ENCODE measurements at places on chromosomes 1 and 21.

DNA sequence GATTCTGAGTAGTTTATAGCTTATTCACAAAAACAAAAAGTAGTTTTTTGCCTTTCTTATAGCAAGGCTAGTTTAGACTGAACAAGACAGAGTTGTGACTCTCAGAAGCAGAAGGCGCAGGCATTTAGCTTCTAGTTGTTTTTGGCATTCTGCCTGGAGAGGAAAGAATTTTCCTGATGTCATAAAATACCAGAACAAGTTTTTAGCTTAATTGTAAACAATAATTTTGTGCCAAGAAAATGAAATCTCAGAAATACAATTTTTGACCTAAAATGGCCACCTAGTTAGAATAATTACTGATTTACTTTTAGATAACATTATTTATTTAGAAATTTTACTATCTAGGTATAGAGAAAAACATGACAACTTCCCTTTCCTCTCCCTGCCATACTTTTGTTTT lies 1.0 kb downstream of the DNAJB4 start:
- DNase-seq, result peak; percentile 30

GRCh38 chr1:55420929-55421716 lies 206.0 kb upstream of the USP24 start:
- no peak for DNase-seq

- DNase-seq, result no peak
Measured at GRCh38 chr1:167443757-167444156, 74.6 kb downstream of the CD247 start.

DNA sequence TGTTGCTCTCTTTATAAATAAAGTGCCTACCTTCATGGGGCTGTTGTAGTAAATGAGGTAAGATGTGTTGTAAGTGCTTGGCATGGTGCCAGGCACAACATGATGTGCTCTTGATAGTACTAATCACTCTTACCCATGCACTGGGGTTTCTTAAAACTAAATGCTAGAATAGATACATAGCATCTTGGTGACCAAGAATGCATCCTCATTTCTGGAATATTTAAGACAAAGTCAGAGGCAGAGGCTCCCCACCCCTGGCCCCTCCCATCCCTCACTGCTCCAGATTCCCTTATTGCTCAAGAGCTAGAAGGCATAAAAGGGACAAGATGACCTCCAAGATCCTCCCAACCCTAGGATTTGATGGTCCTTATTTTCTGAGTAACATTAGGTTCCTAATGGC lies 61.3 kb downstream of the GLUL start:
- DNase-seq, result no peak

DNA sequence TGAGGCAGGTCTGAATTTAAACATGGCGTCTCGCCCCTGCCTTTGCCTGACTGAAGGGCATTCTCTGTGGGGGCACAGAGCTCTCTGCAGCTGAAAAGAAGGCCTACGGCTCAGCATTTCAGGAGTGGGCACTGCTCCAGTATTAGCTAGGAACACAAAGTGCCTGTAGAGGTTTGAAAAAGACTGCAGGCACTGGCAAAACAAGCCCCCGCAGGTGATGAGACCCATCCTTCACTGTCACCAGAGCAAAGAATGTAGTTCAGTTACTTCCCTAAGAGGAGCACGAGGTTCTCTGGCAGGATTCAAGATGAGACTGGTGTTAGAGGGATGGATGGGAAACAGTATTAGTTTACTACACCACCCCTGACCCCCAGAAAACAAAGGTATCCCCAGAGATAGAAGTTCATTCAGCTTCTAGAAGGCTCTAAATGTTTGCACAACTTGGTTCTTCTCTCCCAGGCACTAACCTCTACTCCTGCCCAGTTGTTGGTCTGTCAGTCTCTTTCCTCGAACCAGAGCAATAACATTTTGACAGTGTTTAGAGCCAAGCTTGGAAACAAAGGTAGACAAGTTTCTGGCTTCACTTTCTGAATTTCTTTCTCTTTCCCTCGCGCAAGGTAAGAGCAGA lies 101.9 kb upstream of the KCNE2 start:
- no peak for DNase-seq

DNA sequence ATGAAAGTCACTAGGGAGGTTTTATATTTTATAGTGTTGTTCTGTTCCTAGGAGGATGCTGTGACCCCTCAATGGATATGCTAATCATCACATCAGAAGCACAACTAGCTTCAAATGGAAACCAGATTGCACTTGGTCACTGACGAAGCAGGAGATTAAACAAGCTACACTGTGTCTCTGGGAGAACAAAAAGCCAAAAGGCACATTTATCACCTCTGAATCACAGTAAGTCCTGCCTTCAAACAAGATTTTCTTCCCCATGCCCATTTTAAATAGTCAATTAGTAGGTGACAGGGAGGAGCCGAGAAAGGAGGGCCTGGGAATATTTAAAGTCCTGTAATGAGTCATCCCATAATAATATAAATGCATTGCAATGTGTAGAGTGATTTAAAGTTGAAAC lies 38.1 kb downstream of the RGS2 start:
- no peak for DNase-seq

DNA sequence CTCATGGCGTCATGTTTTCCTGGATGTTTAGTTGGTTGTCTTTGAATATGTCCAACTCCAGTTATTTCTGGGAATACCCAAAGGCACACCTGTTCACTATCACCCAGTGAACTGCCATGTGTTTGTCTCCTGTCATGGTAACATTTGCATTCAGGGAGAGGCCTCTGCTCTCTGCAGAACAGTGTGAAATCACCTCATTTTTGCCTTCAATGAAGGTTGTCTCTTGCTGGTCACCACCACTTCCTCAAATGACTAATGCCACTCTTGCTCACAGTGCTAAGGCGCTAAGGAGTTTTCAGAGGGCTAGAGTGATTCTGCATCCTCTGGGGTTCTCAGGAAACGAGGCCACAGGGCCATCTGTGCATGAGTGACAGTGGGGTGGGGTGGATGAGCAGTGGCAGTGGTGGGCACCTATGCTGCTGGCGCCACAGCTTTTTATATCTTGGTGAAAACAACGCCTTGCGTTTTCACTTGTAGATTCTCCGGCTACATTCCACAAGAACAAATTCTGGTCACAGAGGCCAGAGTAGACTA lies 60.0 kb upstream of the ATP5PO start:
- no peak for DNase-seq

- no peak for DNase-seq
Measured at GRCh38 chr1:231597971-231598370, 28.6 kb upstream of the DISC1 start.

DNA sequence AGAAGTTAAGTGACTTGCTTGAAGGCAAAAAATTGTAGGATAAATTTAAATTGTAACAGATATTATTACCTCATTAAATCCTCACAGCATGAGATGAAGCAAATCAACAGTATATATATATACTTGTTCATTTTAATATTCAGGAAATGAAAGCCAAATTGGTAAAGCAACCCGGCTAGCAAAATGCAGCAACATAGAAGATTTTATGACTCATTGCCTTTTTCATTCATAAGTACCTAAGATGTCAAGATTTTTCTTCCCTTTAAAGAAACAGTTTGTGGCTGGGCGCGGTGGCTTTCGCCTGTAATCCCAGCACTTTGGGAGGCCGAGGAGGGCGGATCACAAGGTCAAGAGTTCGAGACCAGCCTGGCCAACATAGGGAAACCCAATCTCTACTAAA lies 190.5 kb upstream of the NRIP1 start:
- no peak for DNase-seq

DNA sequence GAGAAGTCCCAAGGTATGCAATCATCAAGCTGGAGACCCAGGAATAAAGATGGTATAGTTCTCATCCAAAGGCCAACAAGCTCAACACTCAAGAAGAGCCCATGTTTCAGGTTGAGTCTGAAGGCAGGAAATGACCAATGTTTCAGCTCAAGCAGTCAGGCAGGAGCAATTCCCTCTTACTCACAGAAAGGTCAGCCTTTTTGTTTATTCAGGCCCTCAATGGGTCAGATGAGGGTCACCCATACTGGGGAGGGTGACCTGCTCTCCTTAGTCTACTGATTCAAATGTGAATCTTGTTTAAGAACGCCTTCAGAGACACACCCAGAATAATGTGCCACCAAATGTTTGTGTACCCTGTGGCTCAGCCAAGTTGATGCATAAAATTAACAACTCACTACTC lies 262.4 kb downstream of the USP25 start:
- DNase-seq, result no peak

GRCh38 chr1:43438953-43439581 lies 14.7 kb downstream of the HYI start:
- no peak for DNase-seq

- DNase-seq, result no peak
Measured at GRCh38 chr21:31133243-31133830, 95.1 kb upstream of the KRTAP19-8 start.

DNA sequence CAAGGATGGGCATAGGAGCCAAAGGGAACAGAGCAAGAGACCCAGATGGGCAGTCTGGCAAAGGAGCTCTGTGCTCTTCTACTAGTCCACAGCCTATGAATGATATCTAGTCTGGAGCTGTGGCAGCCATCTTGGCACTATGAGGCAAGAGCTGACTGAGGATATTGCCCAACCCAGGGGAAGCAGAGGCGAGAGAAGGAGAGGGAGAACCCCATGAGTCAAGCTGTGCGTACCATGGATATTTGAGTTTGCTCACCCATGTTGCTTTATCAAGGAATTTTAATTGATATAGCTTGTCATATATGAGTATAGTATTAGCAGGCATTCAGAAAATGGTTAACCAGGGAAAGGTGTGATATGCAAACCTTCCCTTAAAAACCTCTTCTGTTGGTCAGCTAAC lies 420.9 kb downstream of the PRDM2 start:
- DNase-seq, result no peak

DNA sequence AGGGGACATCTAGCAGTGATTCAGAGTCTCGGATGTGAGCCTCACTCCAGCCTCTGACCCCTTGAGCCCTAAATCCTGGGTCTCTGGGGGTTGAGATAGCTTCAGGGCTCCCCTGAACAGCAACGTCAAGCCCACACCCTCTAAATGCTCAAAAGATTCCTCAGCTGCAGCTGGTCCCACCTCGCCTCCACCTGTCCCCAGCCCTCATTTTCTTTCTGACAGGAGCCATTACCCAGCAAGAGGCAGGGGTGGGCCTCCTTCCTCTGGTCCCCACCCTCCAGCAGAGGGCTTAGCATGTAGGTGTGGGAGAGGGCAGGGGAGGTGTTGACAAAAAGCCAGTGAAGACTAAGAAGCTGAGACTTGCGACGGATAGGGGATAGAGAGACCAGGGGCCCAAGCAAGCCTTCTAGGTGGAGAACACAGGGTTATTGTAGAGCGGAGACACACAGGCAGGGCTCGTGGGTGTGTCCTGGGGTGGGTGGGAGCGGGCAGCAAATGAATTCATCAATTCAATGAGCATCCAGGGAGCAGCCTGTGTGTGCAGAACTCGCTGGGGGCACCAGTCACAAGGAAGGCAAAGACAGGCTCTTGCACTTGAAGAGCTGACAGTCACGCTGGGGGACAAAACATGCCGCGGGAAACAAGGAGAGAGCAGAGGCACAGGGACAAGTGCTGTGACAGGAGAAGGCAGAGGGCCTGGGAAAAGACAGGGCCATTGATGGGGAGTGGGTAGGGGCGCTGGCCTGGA lies 48.9 kb upstream of the GOLT1A start:
- no peak for DNase-seq

GRCh38 chr1:237098541-237098940 lies 56.6 kb downstream of the RYR2 start:
- DNase-seq, result no peak

DNA sequence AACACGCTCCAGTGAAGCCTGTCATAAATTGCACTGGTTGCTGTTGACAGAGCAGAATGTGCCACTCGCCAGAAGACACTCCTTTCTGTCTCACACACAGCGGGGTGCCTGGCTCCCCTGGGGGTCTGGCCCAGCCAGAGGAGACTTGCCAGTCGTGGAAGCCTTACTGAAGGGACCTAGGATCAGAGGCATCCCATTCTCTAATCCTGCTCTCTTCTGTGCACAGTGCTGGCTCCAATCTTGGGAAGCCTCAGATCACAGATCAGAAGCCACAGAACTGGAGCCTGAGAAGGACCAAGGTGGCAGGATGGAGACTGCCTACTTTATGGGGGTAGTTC lies 1.4 kb downstream of the SLC9A1 start:
- DNase-seq, result no peak

GRCh38 chr21:42091899-42092508 lies 20.9 kb downstream of the UMODL1 start:
- no peak for DNase-seq

GRCh38 chr1:233334092-233334491 lies 6.6 kb downstream of the MAP3K21 start:
- no peak for DNase-seq

- peak; percentile 92 for DNase-seq
Measured at GRCh38 chr1:184664042-184664660, 90.5 kb downstream of the EDEM3 start.

DNA sequence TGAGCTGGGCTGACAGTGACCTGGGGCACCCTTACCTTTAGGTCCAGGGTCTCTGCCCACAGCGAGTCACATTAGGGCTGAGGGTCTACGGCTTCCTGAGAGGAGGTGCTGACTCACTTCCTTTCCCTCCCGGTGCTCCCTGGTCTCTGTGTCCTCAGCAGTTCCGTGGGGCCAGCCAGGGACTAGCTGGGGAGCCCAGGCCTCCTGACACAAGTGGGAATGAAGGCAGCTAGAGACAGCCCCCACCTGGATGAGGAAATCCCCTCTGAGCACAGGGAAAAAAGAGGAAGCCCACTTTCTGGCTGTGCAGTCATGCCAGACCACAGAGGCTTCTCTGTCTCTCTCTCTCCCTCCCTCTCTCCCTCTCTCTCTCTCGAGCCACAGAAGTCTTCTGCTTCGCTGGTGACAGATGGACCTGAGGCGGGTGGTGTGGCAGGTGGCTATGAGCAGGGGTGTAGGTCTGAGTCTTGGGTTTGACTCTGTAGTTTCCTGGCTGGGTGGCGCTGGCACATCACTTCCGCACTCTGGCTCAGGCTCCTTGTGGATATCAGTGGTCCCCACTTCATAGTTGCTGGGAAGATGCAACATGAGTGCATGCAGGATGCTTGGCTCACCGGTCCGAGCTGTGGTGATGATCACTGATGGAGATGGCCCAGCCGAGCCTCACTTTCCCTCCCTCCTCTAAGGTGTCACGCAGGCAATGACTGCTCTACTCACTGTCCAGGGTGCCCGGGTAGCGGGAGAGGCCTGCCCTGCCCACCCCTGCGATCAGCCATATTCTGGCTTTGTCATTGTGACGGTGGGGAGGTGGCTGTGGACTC lies 3.5 kb downstream of the SLC66A1 start:
- DNase-seq, result no peak

DNA sequence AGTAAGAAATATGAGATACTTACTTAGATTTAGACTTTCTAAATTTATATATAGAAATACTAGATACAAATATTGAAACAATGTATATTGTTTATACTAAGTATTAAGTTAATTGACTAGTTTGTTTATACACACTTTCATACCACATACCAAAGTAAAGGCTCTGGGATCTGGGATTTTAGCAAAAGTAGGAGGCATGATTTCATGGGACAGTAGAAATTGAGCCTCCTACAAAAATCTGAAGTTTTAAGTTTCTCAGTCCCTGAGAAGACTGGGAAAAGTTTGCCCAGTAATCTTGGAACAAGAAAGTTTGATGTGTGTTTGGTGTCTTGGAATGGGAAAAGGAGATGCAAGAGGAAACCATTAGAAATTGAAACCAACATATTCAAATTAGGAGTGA lies 30.9 kb downstream of the KCTD3 start:
- no peak for DNase-seq

GRCh38 chr1:153642161-153642560 lies 8.3 kb downstream of the CHTOP start:
- DNase-seq, result no peak

GRCh38 chr1:111593403-111594305 lies 25.9 kb upstream of the RAP1A start:
- no peak for DNase-seq

Data from HEK293T (cell line).